A549 (cell line): ENCODE measurements at places on chromosomes 3 and 15.

- DNase-seq, result no peak
Measured at GRCh38 chr15:78037779-78038305, 39.7 kb downstream of the TBC1D2B start.

GRCh38 chr15:75867449-75867848 is 24.2 kb downstream of the UBE2Q2 start:
- no peak for DNase-seq

GRCh38 chr3:102026656-102027055 is 177.3 kb downstream of the NFKBIZ start:
- no peak for DNase-seq

DNA sequence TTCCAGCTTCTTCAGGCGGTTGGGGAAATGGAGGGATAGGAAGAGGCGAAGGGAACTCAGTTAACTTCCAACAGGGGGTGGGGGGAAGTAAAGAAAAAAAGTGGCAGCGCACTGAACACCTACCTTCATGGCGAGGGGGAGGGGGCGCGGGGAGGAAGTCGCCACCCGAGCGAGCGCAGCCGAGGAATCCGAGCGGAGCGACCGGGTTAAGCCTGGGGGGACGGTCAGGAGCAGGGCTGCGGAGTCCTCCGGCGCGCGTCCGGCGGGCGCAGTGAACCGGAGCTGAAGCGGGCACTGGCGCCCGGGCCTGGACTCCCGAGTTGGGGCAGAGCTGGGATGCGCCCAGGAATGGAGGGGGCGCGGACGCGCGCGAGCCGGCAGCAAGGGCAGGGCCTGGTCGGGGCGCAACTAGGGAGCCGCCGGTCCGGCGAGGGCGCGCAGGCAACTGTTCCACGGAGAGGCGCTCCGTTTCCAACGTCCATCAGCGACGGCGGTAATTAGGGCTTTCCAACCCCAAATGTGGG is at the start of gene WNT5A:
Gene WNT5A, minus strand, starts transcription at position 450 of the 524 bp plus-strand sequence. Its CDS starts 321 bp downstream, at position 129.
- DNase-seq, result peak; percentile 41

GRCh38 chr3:63934041-63934866 is 22.1 kb upstream of the SCAANT1 start:
- no peak for DNase-seq

DNA sequence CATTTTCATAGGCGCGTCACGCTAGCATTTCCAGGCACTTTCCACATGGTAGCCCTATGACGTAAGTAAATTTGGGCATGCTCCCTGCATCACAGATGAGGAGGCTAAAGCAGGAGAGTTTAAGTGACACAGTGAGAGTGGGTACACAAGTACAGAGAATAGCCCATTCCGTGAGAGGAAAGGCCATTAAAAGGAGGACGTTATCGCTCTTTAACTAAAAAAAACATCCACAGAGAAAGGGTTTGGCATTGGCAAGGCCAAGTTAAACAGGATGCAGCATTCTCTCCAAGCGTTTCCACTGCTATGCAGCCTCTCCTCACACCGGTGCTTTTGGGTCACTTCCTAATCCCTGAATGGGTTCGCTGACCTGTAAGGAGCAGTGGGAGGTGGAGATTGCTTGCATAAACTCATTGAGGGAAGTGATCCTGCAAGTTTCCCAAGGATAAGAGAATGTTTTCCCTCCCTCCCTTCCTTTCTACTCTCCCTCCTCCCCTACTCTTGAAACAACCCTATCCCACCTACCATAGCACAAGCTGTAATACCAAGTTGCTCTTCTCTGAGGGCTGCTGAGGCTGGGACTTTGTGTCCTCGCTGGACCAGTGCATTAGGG is 147.7 kb downstream of the VGLL4 start:
- DNase-seq, result no peak

GRCh38 chr3:111850537-111850936 is 8.5 kb upstream of the PHLDB2 start:
- DNase-seq, result no peak

GRCh38 chr3:16993227-16993626 is 108.5 kb downstream of the PLCL2 start:
- DNase-seq, result no peak

GRCh38 chr3:65875393-65876027 is 163.2 kb downstream of the MAGI1 start:
- no peak for DNase-seq

DNA sequence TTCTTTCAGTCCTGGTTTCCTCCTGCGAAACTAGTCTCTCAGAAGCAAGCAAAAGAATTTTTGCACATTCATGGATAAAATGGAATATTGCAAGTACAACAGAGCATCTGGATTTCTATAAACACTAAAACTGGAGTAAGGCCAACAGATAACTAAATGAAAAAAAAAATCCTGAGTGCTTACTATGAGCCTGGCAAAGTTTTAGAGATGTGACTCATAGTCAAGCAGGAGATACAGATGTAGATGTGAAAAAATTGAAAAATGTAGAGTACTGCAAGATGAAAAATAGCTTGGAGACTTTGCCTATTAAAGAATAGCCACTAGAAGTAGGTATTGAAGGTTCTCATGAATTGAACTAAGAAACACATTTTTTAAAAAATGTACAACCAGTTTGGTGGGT is 397.4 kb downstream of the OTOL1 start:
- no peak for DNase-seq

GRCh38 chr3:114452256-114452655 is 158.4 kb downstream of the TIGIT start:
- DNase-seq, result no peak
